Inflammatory macrophage (primary cell): ENCODE measurements at places on chromosomes 12 and 14.

DNA sequence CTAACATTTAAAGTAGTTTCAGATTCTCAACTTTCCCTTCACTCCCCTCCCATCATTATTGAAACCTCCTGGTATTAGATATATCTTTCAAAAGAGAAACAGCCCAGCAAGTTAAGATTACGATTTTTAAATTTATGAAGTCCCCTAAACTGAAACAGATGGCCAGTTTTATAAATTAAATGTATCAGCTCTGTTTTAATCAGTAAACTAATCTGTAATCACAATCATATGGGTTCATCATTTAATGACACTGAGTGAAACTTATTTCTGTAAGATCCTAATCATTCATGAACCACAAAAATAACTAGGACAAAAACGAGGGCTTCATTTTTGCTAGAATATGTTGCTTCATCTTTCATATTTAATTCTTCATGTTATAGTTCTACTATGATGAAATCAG is 137.8 kb downstream of the EPS8 start:
- DNase-seq = no peak

DNA sequence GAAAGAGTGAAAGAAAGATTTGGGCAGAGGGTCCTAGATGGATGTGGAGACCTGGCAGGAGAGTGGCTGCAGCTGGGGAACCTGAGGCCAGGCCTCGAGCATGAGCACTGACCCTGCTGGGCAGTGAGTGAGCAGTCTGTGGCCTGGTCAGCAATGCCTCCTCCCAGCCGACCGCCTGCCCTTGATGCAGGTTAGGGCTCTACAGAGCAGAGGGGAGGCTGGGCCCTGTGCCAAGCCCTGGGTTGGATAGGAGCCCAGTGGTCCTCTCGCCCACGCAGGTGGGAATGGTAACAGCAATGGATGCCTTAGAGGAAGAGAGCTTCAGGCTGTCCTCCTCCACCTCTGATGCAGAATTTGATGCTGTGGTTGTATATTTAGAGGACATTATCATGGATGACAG is 59.8 kb downstream of the RAB35 start:
- no peak for DNase-seq

DNA sequence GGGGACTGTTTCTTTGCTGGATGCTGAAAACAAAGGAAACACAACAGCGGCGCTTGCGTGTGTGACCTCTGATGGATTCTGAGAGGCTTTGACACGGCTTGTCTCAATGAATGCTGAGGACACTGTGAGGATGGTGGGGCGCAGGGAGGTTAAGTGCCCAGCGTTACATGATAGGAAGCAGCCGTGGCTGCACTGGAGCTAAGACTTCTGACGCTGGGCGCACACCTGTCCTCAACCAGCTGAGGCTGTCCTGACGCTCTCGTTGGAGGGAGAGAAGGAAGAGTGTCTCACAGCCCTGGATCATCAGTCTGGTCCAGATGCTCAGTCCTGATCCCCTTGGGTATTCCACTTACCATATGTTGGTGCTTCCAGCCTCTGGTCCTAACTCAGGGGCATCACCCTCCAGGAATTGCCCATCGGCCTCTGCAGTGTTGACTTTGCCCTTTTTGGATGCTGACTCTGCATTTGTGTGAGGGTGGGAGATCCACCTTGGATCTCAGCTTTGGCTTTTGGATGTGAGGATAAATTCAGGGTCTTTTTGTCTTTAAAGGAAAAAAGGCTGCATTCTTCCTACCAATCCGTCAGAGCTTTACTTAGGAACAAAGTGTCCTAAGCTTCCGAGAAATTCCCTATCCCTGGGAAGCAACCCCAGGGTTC is 125.2 kb downstream of the ZNF664 start:
- no peak for DNase-seq

DNA sequence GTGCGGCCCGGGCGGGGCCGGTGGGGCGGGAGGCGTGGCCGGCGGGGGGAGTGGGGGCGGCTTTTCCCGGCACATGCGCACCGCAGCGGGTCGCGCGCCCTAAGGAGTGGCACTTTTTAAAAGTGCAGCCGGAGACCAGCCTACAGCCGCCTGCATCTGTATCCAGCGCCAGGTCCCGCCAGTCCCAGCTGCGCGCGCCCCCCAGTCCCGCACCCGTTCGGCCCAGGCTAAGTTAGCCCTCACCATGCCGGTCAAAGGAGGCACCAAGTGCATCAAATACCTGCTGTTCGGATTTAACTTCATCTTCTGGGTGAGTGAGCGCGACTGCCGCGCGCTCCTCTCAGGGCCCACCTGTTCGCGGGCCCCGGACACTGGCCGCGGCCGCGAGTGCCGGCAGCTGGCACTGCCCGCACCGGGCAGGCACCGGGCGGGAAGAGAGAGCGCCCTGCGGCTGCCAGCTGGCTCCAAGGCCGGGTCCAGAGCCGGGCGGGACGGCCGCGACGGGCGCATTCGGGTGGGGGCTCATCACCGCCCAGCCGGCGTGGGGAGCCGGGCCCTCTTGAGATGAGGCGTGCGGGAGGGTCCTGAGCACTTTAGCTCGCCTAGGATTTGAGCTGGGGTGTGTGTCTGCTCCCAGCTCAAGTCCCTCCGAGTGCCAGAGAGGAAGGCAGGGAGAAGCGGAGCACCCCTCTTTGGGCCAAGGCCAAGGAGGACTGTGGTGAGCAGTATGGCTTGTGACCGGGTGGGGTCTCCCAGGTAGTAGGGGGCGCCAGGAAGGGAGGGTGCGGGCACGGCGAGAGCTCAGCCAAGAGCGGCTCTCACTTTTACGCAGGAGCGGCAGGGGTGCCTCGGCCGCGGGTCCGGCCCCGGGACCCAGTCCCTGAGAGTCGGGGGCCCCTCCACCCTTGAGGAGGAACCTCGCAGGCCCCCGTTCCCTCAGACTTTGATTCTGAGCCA is at the start of gene CD9:
TSS of gene CD9 (plus strand) at position 145 of the 957 bp plus-strand sequence. CDS start at position 245, 100 bp downstream.
- peak; percentile 89 for DNase-seq

- no peak for DNase-seq
Measured at GRCh38 chr14:105867961-105868599, 341.7 kb downstream of the TMEM121 start.

- no peak for DNase-seq
Measured at GRCh38 chr12:109734219-109735000, 20.8 kb downstream of the FAM222A start.

DNA sequence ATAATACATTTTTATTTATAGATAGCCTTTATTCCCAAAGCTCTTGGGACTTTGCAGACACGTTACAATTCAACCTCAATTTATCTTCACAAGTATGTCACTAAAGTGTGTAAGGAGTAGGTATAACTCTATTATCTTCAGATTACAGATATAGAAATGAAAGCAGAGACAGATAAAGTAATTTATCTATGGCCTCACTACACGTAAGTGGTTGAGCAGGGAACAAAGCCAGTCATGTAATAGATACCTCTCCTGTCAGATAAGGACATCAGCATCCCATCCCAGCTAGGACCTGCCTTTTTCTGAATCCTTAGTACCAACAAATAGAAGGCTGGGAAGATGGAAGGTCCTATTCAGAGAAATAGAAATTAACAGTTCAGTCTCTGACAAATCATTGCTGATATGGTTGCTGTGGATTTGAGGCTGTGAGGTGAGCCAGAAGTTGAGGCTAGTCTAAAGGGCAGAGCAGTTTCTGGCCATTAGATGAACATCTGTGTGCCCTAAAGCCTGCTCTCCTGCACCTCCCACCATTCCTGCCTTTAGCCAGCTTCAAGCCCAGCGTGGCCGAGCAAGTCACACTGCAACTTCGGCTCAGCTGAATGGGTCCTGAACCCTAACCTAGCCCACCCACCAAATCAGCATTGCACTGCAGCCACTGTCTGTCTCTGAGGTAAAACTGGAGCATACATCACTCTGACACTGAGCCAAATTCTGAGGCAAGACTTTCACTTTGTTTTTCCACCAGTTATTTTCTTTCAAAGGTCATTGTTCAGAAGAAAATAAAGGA is 71.1 kb upstream of the PLEKHA5 start:
- DNase-seq = no peak

- no peak for DNase-seq
Measured at GRCh38 chr12:76035045-76035444, 3.5 kb upstream of the PHLDA1 start.

DNA sequence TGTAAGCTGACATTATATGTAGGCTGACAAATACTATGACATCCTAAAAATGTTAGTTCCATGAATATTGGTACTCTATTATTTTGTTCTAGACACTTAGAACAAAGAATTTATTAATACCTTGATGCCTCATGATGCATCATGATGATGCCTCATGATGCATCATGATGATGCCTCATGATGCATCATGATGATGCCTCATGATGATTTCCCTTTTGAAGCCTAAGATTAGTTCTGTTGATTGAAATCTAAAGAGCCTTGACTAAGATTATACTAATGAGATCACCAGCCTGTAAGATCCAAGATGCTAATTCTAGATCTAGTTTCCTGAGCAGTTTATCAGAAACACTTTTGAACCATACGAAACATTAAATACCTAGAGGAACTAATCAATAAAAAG is 4.6 kb upstream of the CEP128 start:
- DNase-seq = no peak

DNA sequence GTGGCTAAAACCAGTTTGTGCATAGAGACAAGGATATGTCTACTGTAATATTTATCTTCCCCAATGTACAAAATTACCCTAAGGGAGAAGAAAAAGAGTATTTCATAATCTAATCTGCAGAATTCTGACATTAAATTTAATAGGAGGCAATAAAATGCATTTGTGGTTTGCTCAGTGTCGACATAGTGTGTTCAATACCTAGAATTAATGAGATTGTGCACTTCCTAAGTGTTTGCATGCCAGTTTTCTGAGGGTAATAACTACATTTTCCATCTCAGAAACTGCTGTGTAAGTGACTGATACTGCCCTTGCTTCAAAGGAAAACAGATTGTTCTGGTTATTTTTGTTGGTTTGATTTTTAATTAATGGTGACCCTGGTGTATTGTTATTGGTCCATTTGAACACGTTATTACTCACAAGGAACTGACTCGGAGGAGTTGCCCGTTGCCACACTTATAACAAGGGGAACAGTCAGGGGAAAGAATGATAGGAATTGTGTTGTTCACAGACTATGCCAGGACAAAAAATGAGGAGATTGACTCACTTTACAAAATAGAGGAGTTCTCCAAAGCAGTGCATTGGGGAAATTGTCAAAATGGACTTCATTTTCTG is 960.3 kb upstream of the TMEM132C start:
- no peak for DNase-seq

DNA sequence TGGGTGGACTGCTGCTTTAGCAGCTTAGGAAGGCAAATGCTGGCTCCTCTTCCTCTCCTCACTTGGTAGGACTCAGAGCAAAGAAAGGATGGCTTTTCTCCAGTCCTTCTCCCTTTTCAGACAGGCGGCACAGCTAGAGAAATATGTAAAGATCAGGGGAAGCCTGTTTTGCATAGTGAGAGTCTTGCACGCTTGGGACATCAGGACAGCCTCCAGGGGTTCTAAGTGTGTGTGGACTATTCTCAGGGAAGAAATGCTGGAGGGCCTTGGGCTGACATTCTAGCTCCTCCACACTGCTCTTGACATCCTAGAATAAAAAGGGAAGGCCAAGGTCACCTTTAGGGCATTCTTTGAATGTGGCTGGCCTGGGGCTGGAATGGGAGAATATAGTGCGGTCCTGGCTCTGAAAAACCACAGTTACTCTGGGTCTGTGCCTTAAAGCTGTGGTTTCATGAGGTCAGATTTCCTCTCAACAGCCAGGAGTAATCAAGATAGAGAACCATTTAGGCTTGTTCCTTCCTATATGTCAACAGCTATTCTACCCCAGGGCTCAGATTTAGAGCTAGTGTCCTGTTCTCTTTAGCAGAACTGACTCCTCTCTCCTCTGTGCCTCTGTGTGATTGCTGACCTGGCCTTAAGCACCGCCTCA is 24.3 kb downstream of the CMA1 start:
- no peak for DNase-seq

- peak; percentile 85 for DNase-seq
Measured at GRCh38 chr12:103929046-103929783, 995 bp upstream of the HSP90B1 start.

DNA sequence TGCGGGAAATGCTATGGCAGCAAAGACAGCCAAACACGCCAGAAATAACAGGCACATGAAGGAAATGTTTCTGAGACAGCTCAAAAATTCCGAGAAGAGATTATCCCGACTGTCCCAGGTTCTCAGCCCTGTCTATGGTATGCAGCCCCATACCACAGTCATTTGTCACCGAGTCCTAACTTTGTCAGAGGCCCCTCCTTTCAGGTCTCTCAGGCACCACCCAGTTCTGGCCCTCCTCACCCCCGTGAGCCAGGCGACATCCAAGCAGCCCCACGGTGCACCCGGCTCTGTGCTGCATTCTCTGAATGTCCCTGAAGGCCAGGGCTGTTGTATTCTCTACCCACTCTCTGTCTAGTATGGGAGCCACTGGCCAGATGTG is 24.0 kb downstream of the SSH1 start:
- no peak for DNase-seq

- DNase-seq = no peak
Measured at GRCh38 chr12:118694128-118694775, 287.1 kb upstream of the SRRM4 start.

- peak; percentile 41 for DNase-seq
Measured at GRCh38 chr14:23829736-23830471, 123.7 kb upstream of the DHRS4 start.

DNA sequence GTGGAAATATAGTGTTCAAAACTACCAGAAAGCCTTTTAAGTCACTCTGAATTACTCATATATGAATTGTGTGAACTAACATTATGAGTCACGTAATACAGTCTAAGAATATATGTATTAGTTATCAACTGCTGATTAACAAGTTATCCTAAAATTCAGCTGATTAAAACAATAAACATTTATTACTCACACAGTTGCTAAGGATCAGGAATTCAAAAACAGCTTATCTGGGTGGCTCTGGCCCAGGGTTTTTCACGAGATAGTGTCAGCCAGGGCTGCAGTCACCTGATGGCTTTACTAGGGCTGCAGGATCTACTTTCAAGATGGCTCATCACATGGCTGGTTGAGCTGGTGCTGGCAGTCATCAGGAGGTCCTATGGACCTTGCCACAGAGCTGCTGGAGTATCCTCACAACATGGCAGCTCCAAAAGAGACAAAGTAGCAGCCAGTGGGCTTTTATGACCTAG is 36.5 kb downstream of the CORO1C start:
- peak; percentile 1 for DNase-seq

- DNase-seq = no peak
Measured at GRCh38 chr12:88238406-88238805, 96.3 kb downstream of the TMTC3 start.

GRCh38 chr14:31802838-31803237 is 241.6 kb downstream of the NUBPL start:
- DNase-seq = no peak

GRCh38 chr12:19402743-19403431 is 36.4 kb upstream of the AEBP2 start:
- no peak for DNase-seq

GRCh38 chr12:11513288-11513687 is 117.9 kb upstream of the PRB2 start:
- DNase-seq = no peak

- no peak for DNase-seq
Measured at GRCh38 chr14:72610831-72611200, 283.1 kb downstream of the DPF3 start.

DNA sequence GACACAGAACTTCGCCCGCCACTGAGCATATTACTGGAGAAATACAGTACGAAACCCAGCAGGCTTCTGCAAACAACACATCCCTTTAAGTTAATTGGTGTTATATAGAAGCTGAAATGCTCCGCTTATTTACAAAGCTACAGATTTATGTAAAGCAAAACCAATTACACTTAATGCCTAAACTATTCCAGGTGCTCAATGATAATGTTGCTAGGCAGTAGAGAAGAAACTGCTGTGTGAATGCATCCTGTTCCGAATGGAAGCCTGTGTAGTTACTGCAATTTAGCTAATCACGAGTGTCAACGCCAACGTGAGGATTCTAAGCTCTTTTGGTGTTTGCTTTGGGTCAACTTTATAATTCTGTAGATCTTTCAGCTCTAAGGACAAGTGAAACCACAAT is 89.8 kb downstream of the SLC15A5 start:
- no peak for DNase-seq

GRCh38 chr12:78406213-78406612 is 458.4 kb upstream of the SYT1 start:
- DNase-seq = no peak
